SK-N-SH treated with all-trans-retinoic acid at 6 μM for 48 hours (cell line): ENCODE measurements at places on chromosomes 3 and 15.

DNA sequence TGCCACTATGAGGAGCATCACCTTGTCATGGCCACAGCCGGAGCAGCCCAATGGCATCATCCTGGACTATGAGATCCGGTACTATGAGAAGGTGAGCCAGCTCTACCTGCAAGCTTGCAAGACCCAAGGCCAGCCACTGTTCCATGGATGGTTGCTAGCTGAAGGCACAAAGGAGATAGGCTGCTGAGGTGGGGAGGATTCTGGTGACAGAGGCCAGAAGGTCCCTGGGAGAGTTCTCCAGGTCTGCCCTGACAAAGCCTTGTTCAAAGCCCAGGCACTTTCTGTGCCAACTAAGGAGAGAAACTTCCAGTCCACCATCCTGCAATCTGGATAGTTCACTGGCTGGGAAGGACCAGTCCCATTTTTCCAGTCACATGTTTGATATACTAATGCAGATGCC lies 359.1 kb downstream of the EPHB1 start:
- ATAC-seq: no peak

- ATAC-seq: no peak
Observed at GRCh38 chr3:17013050-17013449, 128.3 kb downstream of the PLCL2 start.

DNA sequence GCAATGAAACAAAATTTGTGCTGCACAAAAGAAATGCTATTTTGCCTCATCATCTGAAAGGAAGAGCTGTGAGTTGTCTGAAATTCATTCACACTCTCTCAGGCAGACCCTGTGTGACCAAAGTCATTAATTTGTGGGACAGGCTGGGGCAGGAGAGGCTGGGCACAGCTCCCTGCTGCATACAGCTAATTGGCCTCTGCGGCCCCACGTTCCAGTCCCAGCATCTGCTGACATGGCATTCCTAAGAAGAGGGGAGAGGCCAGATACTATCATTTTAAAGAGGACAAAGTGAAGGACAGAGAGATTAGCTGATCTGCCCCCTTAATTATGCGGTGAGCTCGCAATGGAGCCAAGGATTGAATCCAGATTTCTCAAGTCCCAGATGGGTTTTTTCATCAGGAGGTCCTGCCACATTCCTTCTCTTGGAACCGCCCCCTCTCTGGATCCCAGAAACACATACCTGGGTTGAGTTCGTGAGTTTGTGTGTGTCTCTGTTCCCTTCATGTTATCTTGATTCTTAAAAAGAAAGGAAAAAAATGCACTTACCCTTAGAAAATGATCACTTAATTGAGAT lies 25.1 kb downstream of the POLR2M start:
- ATAC-seq: no peak

DNA sequence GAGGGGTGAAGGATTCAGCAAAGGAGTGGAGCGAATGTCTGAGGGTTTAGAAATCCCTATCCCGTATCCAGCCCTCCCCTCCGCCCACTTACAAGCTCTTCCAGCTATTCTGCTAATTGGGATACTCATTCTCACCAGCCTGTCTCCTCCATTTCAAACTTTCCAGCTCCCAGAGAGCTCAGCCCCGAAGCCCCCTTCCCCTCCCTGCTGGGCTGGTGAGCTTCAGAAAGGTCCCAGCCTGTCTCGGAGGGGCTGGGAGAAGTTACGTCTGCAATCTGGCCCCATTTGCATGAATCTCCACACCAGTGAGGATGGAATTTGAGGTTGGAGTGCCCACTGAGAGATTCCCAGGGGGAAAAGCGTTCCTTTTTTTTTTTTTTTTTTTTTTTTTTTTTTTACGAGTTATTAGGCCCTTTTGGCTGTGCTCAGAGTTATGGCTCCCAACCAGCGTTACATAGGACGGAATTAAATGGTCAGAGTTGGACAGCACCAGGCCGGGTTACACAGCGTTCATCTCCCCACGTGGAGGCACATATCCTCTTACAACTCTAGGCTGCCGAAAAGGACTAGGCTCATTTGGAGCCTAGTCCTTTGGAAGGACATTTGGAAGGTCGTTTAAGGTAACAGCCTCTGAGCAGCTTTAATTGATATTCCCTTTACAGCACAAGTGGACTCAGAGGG lies 34.6 kb downstream of the FGD5 start:
- no peak for ATAC-seq

- peak; percentile 1; the same call in 2 of the 3 replicates for ATAC-seq
Observed at GRCh38 chr15:73923488-73924164, 2.6 kb upstream of the LOXL1 start.

DNA sequence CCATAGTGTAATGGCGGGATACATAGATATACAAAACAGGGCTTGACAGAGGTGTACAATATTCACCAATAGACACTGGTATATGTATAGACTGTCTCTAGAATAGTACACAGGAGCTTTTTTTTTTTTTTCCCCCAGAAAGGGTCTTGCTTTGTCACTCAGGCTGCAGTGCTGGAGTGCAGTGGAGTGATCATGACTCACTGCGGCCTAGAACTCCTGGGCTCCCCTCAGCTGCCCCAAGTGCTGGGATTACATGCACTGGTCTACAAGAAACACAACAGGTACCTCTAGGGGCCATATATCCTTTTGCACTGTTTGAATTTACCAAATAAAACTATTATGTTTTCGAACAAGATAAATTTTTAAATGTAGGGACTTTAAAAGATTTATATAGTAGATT lies 12.3 kb downstream of the RHOA start:
- no peak; the same call in 2 of the 3 replicates for ATAC-seq

GRCh38 chr3:146839727-146840375 lies 234.7 kb upstream of the PLSCR5 start:
- no peak for ATAC-seq

GRCh38 chr3:124845406-124845805 lies 41.8 kb downstream of the ITGB5 start:
- ATAC-seq: peak; percentile 94

DNA sequence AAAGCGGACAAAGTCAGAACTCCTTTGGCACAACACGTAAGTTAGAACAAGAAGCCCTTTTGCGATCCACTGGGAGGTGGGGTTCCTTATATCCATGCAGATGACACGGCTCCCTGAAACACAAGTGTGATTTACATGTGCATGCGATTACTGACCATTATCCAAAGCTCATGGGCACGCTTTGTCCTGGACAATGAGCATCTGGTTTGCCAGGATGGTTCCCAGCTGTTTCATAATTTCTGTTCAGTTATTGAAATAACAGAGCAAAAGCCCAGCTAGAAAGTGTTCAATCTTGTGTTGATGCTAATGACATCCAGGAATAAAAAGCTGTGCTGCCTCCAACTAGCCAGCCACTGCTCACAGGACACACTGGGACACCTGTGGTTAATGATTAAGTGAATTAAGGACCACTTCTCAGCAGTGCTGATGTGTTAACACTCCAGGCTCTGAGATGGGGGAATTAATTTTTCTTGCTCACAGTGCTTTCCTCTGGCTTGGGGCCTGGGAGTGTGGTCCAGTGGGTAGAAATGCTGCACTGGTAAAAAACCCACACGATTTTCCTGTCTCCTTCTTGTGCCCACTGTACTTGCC lies 123.1 kb upstream of the SLC2A2 start:
- no peak for ATAC-seq

- ATAC-seq: no peak
Observed at GRCh38 chr3:8645712-8646111, 1.1 kb upstream of the SSUH2 start.

DNA sequence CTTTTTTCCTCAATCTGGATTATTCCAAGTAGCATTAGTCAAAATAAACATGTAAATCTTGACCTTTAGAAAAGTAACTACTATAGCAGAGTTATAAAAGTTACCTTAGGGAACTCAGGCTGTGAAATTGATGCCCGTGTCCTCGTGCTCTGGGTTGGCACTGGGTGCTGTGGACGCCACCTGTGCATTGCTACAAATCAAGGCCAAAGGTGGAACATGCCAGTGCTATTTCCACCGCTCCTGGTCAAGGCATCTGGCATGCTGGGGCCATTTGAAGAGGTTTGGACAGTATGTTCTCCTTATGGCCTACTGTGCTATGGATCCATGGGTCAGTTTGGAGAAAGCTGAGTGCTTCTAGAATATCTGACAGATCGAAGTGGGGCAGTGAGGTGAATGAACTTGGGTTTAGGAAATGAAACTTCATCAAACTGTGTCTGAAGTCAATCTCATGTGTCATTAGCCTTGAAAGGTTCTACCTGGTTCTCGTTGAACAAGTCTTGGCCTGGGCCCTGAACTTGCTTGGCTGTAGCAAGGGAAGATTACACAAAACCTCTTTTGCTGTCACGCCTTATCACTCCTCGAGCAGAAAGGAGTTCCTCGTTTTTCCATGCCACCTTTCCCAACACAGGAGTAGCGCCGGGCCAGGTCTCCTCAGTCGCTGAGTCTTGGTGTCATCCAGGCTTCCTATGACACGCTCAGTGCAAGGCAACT lies 397.6 kb upstream of the RGMA start:
- ATAC-seq: no peak

- no peak for ATAC-seq
Observed at GRCh38 chr3:148833223-148833622, 5.6 kb downstream of the CPB1 start.

DNA sequence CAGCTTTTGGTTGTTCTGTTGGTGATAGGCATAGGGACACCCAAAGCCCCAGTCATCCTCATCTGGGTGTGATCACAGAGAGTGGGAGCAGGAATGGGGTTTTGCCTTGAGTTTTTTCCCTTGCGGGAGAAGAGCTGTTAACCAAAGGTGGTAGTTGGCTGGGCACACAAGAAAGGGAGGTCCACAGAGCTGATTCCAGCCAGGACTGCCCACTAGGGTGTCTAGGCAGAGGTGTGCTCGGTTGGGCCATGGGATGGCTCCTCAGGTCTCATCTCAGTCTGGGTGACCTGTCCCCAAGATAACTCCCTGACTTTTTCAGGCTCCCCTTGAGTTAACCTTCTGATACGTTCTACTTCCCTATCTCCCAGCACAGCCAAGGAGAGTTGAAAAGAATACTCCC lies 134.8 kb downstream of the PDE8A start:
- no peak; the same call in 2 of the 3 replicates for ATAC-seq

- ATAC-seq: peak; percentile 90
Observed at GRCh38 chr3:110814170-110815007, 257.2 kb upstream of the NECTIN3 start.

DNA sequence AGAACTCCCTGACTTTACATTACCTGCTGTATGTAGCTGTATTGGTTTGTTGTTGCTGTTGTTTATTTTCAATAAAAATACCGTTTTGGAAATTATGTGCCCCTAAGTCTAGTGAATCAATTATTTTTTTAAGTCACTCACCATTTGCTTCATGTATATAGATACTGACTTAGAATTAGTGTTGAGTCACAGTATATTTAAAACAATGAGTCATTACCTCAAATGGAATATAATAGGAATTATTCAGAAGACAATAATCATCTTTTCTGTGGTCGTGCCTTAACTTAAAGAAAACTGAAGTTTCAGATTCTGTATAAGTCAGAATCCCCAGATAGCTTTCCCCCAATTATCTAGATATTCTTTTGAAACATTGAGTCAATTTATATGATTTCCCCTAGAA lies 21.0 kb upstream of the ALDH1A2 start:
- ATAC-seq: no peak

DNA sequence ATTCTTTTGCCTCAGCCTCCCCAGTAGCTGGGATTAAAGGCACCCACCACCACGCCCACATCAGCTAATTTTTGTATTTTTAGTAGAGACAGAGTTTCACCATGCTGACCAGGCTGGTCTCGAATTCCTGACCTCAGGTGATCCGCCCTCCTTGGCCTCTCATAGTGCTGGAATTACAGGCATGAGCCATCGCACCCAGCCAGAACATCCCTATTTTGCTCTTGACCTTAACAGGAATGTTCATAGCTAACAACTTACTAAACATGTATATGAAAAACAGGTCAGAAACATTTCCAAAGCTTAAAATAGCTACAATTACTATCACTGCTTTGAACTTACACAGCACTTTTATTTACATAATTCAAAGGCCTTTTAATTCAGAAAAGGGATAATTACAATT lies 33.7 kb downstream of the UQCC5 start:
- peak; percentile 41; the same call in 1 of the 3 replicates for ATAC-seq

DNA sequence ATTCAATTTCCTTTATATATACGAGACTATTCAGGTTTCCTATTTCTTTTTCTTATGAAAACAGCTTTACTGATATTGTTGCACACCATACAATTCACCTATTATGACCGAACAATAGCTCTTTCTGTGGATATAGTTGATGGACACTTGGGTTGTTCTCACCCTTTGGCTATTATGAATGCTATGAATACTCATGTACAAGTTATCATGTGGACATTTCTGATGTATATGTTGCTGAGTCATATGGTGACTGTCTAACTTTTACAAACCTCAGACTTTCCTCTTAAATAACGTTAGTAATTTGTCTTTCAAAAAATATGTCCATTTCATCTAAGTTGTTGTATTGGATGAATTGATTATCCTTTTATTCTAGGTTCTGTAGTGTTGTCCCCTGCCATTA lies 15.7 kb upstream of the USF3 start:
- no peak for ATAC-seq

- no peak for ATAC-seq
Observed at GRCh38 chr3:140296796-140297352, 361.9 kb downstream of the CLSTN2 start.

- ATAC-seq: peak; percentile 62
Observed at GRCh38 chr3:142947352-142947751, 16.1 kb downstream of the PAQR9 start.

DNA sequence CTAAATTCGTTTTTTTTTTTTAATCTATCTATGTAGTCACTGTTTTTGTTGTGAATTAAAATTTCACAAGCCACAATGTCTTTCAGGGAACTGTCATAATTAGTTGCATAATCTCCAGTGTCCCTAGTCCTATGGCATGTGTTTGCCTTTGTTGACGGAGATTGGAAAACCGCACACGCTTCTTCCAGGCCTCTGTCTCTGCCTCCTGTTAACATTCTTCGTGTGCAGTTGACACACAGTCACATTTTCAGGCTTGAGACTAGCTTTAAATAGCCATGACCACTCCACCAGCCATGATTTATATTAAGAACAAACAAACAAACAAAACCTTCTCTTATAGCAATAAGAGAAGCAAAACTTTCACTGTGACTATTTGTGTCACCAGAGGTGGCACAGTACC lies 139.8 kb downstream of the DUT start:
- no peak for ATAC-seq

- no peak for ATAC-seq
Observed at GRCh38 chr3:18946524-18946923, 201.8 kb upstream of the KCNH8 start.

DNA sequence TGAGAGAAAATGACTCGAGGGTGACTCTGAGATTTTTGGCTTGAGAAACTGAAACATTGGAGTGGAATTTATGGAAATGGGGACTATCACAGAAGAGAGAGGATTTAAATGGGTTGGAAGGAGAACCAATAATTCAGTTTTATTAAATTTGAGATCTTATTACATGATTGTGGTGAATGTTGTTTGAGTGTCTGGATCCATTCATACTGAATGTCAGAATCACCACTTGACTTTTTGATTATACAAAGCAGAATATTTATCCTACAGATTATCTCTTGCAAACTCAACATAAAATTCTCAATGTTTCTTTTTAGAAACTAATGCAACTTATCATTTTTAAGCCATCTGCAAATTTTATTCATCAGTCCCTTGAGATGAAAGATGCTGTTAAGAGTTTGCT lies 332.8 kb downstream of the CNTN3 start:
- peak; percentile 30; the same call in 2 of the 3 replicates for ATAC-seq
